ENCODE measurements at places on chromosomes 3 and 15. TPM values are rescaled to one million over a fixed set of nuclear protein-coding genes. Genes with fewer than 3 reads are reported as not detected.

GRCh38 chr3:33799202-33799551, 747 bp downstream of the PDCD6IP start:
- no peaks in the 10 kb centered on the region for H3K27me3 ChIP-seq
- no peaks in the 10 kb centered on the region for H3K36me3 ChIP-seq
- peaks cover 44% of the 10 kb centered on the region for H3K4me1 ChIP-seq
- no peak for DNase-seq

RASL12 gene
- total RNA-seq, result 1.5 TPM

SPINK8 gene
- not detected for total RNA-seq

DNA sequence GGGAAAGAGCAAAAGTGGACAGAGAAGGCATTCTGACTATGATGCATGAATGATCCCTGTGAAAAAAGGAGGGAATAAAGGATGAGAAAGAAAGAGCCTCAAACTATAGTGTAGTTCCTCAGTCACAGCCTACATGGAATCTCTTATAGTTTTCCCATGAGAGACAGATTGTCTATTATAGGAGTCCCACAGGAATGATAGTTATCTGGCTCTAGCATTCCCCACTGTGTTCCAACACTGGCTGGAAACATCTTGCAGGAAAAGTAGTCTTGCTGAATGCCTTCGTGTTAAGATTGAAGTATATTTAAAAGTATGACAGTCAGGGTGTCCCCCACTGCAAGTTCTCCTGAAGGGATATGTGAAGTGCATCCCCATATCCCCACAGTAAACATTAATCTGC, 641.5 kb upstream of the NECTIN3 start:
- H3K4me1 ChIP-seq, result no peaks in the 10 kb centered on the region
- no peak overlapping the region for H3K27ac ChIP-seq
- no peaks in the 10 kb centered on the region for H3K27me3 ChIP-seq
- H3K4me3 ChIP-seq, result no peak overlapping the region
- H3K36me3 ChIP-seq, result no peaks in the 10 kb centered on the region
- DNase-seq, result no peak

- H3K36me3 ChIP-seq, result no peaks in the 10 kb centered on the region
- H3K4me1 ChIP-seq, result no peaks in the 10 kb centered on the region
Observed at GRCh38 chr3:134075846-134076245, 46.1 kb upstream of the SLCO2A1 start.

GRCh38 chr3:149266736-149267135, 45.1 kb upstream of the CP start:
- no peaks in the 10 kb centered on the region for H3K36me3 ChIP-seq
- no peak overlapping the region for H3K4me3 ChIP-seq
- DNase-seq, result no peak

COLQ gene
- 1.2 TPM for total RNA-seq

DNA sequence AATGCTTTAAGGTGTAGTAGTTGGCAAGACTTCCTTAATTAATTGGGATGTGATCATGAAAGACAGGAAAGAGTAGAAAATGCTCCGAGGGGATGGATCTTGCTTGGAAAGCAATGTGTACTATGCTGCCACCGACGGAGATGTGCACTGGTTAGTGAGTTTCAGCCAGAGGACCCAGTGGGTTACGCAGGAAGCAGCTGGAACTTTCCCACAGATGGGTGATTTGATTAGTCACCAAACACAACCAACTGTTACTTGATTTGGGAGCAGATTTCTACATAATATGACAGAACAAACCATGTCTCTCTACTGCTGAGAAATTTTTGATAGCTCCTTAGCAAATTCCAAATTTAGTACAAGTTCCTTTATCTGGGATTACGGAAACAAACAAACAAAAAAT, 245.4 kb upstream of the MCTP2 start:
- no peak overlapping the region for H3K4me3 ChIP-seq
- no peak for DNase-seq
- no peaks in the 10 kb centered on the region for H3K27me3 ChIP-seq
- H3K4me1 ChIP-seq, result no peaks in the 10 kb centered on the region
- no peaks in the 10 kb centered on the region for H3K36me3 ChIP-seq
- H3K27ac ChIP-seq, result no peak overlapping the region

SMCO1 gene
- total RNA-seq, result not detected

DNA sequence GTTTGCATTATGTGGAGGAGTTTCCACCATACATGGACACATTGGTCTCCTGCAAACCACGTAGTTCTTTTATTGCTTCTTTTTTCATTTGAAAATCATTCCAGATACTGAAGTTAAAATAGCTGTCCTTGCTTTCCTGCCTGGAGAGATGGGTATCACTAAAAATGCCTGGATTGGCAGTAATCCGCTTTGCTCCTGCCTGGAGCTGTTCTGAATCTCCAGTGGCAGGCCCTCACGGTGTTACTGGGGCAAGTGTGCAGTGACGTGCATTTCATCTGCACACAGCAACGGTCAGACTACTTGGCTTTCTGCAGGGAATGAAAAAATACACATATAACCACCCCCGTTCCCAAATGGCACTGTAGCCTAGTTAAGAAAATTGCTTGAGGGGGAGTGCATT, 272.9 kb downstream of the IL5RA start:
- H3K4me1 ChIP-seq, result no peaks in the 10 kb centered on the region
- H3K36me3 ChIP-seq, result no peaks in the 10 kb centered on the region
- H3K27ac ChIP-seq, result no peak overlapping the region
- H3K27me3 ChIP-seq, result no peaks in the 10 kb centered on the region

GRCh38 chr15:82709421-82710207, at the start of gene AP3B2:
TSS of gene AP3B2 (minus strand) at chr15:82709875. CDS start at chr15:82709706, 169 bp downstream.
- no peaks in the 10 kb centered on the region for H3K36me3 ChIP-seq
- peak within 1 kb of the TSS; percentile 68 for H3K4me3 ChIP-seq
- DNase-seq, result peak; percentile 53
- H3K27ac ChIP-seq, result no peak within 1 kb of the TSS
- no peaks in the 10 kb centered on the region for H3K27me3 ChIP-seq

AHSG gene
- 949 TPM for total RNA-seq

- no peak overlapping the region for H3K4me3 ChIP-seq
- no peaks in the 10 kb centered on the region for H3K4me1 ChIP-seq
- no peak for DNase-seq
- no peaks in the 10 kb centered on the region for H3K36me3 ChIP-seq
- H3K27me3 ChIP-seq, result no peaks in the 10 kb centered on the region
Observed at GRCh38 chr15:77535845-77536244, 96.9 kb downstream of the LINGO1 start.

- H3K4me3 ChIP-seq, result no peak overlapping the region
- no peaks in the 10 kb centered on the region for H3K4me1 ChIP-seq
- no peaks in the 10 kb centered on the region for H3K36me3 ChIP-seq
- no peak for DNase-seq
- no peak overlapping the region for H3K27ac ChIP-seq
Observed at GRCh38 chr15:67794832-67795574, 30.3 kb upstream of the SKOR1 start.

GPR87 gene
- total RNA-seq, result not detected

- H3K36me3 ChIP-seq, result no peaks in the 10 kb centered on the region
- no peak overlapping the region for H3K27ac ChIP-seq
- no peak for DNase-seq
- H3K4me1 ChIP-seq, result no peaks in the 10 kb centered on the region
Observed at GRCh38 chr3:142065344-142065743, 84.0 kb downstream of the TFDP2 start.

DNA sequence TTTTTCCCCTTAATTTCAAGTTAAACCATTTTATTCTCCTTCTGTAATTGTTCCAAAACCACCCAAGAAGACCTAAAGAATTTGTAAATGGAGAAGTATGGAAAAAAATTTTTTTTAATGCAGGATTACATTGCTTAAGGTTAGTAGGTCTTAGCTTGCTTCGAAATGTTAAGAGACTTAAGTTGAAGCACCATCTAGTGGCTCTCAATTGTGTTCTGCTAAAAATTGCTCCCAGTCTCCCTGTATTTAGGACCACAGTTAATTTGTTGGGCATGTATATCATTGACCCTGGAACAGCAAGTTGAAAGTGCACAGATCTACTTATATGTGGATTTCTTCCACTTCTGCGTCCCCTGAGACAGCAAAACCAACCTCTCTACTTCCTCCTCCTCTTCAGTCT, 32.4 kb downstream of the CD200R1L start:
- H3K27me3 ChIP-seq, result no peaks in the 10 kb centered on the region
- no peak overlapping the region for H3K4me3 ChIP-seq
- no peak overlapping the region for H3K27ac ChIP-seq
- no peak for DNase-seq
- H3K36me3 ChIP-seq, result no peaks in the 10 kb centered on the region
- H3K4me1 ChIP-seq, result no peaks in the 10 kb centered on the region

DNA sequence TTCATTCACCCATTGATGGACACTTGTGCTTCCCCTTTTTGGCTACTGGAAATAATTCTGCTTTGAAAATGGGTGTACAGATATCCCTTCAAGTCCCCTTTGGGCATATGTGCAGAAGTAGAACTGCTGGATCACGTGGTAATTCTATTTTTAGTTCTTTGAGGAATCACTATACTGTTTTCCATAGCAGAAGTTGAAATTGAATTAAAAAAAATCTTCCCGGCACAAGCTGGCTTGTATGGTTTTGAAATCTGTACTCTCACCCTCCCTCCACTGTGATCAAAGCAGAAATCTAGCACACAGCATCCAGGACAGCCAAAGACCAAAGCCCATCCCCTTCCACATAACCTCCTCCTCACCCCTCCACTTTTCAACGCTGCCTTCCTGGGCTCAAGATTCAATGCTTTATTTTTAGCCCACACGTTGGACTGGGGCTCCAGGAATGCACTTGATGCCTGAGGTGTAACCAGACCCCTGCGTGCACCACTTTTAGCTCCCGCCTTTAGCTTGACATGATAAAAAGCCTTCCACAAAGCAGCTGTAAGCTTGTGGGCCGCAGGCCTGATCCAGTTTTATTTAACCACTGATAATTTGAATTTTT, 29.9 kb downstream of the TMEM40 start:
- no peaks in the 10 kb centered on the region for H3K36me3 ChIP-seq
- no peak overlapping the region for H3K27ac ChIP-seq
- no peaks in the 10 kb centered on the region for H3K27me3 ChIP-seq
- no peaks in the 10 kb centered on the region for H3K4me1 ChIP-seq
- no peak overlapping the region for H3K4me3 ChIP-seq
- DNase-seq, result no peak

DNA sequence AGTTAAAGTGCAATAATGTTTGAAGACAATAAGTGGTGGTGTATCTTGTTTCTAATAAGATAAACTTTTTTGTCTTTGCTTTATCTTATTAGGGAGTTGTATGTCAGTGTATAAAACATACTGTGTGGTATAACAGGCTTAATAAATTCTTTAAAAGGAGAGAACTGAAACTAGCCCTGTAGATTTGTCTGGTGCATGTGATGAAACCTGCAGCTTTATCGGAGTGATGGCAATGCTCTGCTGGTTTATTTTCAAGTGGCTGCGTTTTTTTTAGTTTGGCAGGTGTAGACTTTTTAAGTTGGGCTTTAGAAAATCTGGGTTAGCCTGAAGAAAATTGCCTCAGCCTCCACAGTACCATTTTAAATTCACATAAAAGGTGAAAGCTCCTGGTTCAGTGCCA, 2.7 kb downstream of the RPL15 start:
- H3K36me3 ChIP-seq, result no peaks in the 10 kb centered on the region
- H3K4me1 ChIP-seq, result peaks cover 14% of the 10 kb centered on the region
- DNase-seq, result no peak
- no peaks in the 10 kb centered on the region for H3K27me3 ChIP-seq
- H3K4me3 ChIP-seq, result no peak overlapping the region

ITIH1 gene
- 447 TPM for total RNA-seq

DNA sequence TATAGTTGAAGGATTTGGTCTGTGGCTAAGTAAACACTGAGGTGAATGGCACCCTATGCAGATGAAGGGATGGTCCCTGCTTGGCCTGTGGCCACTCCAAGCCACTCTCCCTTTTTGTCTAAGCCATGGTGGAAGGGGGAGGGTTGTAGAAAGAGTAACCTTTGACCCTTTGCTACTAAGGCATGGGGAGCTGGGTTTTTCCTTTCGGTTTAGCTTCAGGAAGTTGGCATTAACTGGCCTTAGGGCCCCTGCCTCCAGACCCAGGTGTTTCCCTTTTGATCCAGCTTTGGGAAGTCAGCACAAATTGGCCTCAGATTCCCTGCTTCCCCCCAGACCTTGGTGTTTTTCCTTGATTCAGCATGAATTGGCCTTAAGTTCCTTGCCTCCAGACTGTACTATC, 49.5 kb downstream of the EFCAB12 start:
- H3K36me3 ChIP-seq, result no peaks in the 10 kb centered on the region
- H3K4me1 ChIP-seq, result no peaks in the 10 kb centered on the region
- no peak for DNase-seq

DNA sequence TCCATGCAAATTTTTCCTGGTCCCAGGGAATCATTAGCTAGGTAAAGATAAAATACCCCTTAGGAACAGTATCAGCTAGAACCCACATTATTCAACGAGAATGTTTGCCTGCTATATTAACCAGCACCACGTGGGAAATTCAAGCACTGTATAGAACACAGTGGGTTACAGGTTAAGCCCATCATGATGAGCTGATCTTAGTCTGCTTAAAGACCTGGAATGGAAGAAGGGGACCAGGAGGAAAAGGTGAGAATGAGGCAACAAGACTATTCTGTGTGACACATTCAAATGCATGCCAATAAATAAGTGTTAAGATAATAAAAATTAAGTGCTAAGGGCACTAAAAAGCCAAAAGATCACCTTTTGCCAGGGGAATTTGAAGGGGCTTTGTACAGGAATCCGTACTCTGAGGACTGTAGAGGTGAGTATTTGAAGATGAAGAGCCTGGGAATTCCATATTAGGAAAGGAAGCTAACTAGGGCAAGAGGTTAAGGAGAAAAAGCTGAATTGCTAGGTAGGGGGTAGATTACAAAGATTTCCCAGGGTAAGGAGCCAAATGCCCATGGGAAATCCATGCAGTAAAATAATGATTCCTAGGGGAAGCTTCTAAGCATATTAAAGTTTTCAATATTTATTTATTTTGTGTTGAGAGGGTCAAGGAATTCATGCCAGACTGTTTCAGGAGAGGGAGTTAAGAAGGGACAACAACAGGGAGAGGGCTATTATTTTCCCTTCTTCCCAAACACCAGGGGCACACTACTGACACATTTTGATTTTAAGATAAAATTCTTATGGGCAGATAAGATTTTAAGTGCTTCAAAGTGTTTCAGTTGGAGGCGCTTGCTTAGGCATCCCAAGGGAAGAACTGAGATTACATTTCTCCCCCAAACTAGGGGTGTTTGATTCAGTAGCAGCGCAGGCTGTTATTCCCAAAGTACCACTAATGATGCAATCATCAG, 2.3 kb upstream of the MED12L start:
- H3K4me3 ChIP-seq, result no peak overlapping the region
- peaks cover 17% of the 10 kb centered on the region for H3K4me1 ChIP-seq
- H3K36me3 ChIP-seq, result no peaks in the 10 kb centered on the region
- no peak for DNase-seq

- no peaks in the 10 kb centered on the region for H3K36me3 ChIP-seq
- no peak overlapping the region for H3K4me3 ChIP-seq
- DNase-seq, result no peak
- no peak overlapping the region for H3K27ac ChIP-seq
Observed at GRCh38 chr15:34358367-34358766, 8.6 kb downstream of the LPCAT4 start.

GRCh38 chr15:75161917-75162414, 39.7 kb upstream of the C15orf39 start:
- no peak overlapping the region for H3K4me3 ChIP-seq
- no peaks in the 10 kb centered on the region for H3K4me1 ChIP-seq
- no peaks in the 10 kb centered on the region for H3K36me3 ChIP-seq
- no peak overlapping the region for H3K27ac ChIP-seq
- H3K27me3 ChIP-seq, result no peaks in the 10 kb centered on the region
- peak; percentile 64 for DNase-seq

All from right lobe of liver (tissue), 6 donors.